ENCODE measurements at places on chromosomes 11 and 22.

DNA sequence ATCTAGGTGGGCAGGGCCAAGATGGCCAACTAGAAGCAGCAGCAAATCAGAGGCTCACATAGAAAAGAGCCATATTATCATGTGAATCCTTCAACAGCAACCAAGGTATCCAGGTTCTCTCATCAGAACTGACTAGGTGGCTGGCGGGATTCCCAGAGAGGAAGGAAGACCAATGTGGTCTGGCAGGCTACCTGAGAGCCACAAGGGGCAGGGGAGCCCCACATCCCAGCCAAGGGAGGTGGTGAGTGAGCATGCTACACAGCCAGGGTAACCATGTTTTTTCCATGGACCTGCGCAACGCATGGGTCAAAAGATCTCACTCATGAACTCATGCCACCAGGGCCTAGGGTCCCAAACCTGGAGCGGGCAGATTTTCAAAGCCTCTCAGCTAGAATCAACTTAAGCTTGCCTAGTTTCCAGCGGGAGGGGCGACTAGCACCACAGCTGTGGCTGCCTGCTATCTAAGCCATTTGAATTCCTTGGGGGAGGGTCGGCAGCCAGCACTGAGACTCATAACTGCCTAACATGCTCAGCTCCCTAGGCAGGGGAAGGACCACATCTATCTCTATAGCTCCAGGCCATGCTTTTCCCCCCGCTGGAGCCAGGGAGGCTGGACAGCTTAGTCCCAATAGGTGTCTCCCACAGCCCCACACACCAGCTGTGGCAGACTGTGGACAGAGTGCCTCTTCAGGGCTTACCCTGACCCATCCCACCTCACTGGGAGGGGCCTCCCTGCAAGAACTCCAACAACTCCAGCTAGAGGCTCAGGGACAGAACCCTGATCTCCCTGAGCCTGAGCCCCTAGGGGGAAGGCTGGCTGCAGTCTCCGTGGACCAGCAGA is 28.7 kb upstream of the CASP12 start:
- DNase-seq, result no peak

- DNase-seq, result peak; percentile 19
Measured at GRCh38 chr11:34208266-34209135, 103.1 kb downstream of the NAT10 start.

- DNase-seq, result no peak
Measured at GRCh38 chr22:28639321-28639720, 40.3 kb downstream of the TTC28 start.

- no peak for DNase-seq
Measured at GRCh38 chr11:62419314-62419929, 589 bp downstream of the SCGB1A1 start.

DNA sequence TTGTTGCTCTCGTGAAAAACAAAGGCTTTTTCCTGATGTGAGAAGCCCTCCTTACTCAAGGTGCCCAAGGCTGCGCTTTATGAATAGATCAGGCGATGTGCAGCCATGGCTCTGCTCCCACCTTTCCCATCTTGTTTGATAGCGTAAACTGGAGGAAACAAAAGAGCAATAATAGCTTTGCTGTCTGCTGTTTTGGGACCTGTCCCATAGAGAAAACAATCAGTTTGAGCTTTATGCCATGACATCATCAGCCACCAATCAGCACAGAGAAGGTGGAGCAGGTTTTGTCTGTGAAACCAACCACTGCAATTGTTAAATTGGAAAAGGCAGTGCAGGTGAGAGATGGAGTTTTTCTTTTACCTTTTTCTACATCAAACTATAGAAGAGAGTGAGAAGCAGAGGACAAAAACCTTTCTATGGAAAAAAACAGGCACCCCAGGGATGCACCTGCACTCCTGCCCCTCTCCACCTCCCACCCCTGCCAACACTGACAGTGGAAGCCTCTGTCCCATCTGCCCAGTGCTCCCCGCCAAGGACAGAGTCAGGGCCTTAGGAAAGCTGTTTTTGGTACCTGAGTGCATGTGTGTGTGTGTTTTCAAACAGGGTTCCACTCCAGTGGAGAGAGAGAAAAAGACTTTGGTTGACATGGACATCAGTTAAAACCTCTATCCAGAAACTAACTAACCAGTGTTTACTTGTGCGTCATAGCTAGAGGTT is 80.7 kb downstream of the MICAL3 start:
- DNase-seq, result no peak

- DNase-seq, result no peak
Measured at GRCh38 chr22:36406721-36407120, 19.0 kb upstream of the MYH9 start.

GRCh38 chr11:34605481-34606325 is 15.2 kb upstream of the EHF start:
- no peak for DNase-seq

DNA sequence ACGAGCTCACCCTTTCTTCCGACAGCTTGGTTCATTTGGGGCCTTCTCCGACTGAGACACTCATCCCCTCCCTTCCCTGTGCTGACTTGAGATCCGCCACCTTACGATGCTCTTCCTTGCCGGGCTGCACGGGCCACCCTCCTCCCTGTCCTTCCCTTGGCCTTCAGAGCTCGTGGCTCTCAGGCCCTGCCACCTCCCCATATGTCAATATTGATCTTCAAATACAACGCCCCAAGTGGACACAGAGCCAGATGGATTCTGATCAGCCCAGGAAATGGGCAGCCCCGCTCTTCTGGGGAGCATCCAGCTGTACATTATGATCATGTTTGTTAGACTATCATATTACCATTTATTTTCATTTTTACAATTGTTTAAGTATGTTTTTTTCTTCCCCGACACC is 812.8 kb downstream of the TBC1D22A start:
- DNase-seq, result no peak

DNA sequence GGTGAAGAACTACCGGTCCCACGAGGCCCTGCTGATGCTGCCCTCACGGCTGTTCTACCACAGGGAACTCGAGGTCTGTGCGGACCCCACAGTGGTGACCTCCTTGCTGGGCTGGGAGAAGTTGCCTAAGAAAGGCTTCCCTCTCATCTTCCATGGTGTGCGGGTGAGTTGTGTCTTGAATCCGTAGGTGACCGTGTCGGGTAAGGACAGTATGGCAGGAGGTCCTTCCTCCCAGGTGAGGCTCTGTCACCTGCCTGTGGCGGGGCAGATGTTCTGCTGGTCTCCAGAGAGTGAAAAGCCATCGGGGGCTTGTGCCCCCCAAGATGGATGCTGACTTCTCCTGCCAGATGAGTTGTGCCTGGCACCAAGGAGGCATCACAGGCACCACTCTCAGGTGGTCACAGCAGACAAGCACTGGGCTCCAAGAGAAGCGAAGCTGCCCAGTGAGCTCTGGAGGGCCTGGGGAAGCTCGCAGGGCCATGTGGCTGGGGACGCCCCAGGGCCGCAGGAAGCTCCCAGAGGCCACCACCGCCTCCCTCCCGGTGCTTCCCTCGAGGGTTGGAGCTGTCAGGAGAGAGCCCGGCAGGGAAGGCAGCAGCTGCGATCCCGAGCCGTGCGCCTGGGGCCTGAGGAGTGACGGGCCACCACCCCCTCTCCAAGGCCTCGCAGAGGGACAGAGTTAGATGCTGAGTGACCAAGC is 17.3 kb upstream of the PANX2 start:
- DNase-seq, result no peak

GRCh38 chr11:67648140-67648795 is 2.3 kb downstream of the ACY3 start:
- DNase-seq, result peak; percentile 69

DNA sequence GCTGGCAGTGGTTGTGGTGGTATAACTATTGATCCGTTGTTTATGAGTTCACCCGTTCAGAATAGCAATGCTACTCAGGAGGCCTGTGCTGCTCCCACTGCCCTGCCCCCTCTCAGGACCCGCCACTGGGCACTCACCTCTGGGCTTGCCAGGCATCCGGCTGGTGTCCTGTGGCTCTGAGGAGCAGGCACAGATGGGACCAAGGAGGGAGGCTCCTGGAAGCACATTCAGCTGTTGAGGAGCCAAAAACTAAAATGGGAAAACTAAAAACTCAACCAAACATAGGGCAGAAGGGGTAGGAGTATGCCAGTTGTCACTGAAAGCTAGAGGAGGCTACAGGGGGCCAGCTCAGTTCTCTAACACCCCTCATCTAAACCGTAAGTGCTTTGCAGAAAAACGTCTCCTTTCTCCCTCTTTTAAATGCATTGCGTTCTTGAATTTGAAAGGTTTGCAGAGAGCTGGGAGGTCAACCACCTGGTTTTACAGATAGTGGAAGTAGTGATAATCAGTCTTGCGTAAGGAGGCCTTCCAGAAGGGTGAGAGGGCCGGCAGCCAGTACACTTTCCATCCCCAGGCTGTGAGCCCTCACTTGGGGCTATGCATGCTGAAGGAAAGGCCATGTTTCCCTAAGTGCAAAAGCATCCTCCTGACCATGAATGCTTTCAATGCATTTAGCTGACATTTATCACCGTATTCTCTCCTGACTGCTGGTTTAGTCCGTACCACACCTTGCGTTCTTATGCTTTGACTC is 547.4 kb downstream of the NTM start:
- DNase-seq, result no peak
